Renal cortical epithelial cell (primary cell): ENCODE measurements at places on chromosomes 13 and 19.

- DNase-seq, result no peak
Measured at GRCh38 chr19:47003611-47004465, 15.8 kb upstream of the NPAS1 start.

- DNase-seq, result no peak
Measured at GRCh38 chr13:75426421-75426820, 55.5 kb downstream of the TBC1D4 start.

DNA sequence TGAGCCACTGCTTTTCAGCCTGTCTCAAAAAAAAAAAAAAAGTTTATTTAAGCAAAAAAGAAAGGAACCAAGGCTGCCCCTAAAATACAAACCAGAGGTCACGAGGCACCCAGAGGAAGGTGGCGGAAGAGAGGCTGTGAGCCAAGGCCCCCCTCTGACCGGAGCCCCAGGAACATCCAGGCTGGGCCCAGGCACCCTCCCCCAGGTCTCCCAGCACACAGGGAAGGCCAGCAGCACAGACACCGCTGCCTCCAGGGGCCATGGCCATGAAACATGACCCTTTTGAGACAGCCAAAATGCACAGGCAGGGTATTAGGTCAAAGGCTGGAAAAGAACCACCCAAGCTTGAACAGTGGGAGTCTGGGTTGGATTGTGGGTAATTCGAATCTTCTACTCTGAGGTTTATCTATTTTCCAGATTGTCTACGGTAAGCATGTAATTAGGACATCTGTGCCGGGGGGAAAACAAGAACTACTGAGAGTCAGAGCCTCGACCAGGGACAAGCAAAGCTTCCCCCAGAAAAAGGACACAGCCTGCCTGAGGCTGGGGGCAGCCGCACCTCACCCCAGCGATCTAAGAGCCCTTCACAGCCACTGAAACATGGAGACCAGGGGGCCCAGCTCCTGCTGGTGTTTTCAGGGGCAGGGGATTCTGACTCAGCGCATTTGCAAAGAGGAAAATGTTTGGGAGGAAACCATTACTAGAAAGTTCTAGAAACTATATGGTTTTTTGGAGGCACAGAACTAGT lies 8.4 kb downstream of the PEX11G start:
- no peak for DNase-seq

GRCh38 chr13:22765547-22765946 lies 415.2 kb upstream of the SGCG start:
- no peak for DNase-seq

DNA sequence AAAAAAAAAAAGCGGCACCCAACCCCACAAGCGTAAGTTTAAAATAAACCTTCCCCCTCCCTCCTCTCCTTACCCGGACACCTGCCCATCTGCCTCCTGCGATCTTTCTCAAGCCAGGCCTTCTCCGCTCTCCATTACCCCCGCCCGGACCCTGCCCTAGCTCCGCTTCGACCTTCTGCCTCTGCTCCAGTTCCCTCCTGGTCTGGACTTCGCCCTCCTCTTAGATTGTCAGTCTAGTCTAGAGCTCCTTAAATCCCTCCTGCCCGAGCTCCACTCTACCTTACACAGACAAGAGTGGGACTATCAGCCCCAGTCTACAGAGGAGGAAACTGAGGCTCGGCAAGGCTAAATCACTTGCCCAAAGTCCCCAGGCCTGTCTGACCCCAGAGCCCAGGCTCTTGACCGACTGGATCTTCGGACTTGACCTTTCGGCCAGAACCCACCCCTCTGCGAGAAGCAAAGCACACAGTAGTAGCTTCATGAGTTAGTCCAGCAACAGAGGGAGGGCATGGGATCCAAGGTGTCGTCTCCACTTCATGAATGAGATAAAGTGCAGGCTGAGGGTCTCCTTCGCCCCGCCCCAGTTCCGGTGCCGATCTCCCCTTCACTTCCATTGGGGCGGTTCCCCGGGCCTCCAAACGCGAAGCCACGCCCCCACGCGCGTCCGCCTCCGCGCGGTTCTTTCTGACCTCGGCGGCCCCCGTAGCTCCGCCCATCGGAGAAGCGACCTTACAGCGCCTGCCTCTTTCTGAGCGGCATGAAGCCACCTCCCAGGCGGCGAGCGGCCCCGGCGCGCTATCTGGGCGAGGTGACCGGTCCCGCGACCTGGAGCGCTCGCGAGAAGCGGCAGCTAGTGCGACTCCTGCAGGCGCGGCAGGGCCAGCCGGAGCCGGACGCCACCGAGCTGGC lies at the start of gene SNAPC2:
SNAPC2 (plus strand) TSS at position 729 of the 909 bp plus-strand sequence; CDS start at position 758, 29 bp downstream.
- DNase-seq, result peak; percentile 77

DNA sequence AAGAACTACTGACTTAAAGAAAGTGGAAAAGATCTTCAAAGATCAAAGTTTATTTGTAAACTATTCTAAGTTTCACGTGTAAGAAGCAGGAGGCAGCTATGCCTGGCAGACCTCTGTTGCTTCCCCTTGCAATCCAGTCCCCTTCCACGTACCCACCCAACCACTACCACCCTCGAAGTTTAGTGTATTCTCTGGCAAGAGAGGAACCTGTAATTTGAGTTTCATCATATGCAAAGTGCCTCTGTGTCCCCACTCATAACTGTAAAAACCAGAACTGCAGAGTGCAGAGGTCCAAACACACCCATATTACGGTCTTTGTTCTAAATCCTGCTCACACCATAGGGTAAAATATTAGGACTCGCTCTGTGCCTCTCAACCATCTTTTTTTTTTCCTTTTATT lies 75.8 kb upstream of the FRY start:
- no peak for DNase-seq

- DNase-seq, result no peak
Measured at GRCh38 chr13:81762449-81762848, 1421.5 kb upstream of the SPRY2 start.

DNA sequence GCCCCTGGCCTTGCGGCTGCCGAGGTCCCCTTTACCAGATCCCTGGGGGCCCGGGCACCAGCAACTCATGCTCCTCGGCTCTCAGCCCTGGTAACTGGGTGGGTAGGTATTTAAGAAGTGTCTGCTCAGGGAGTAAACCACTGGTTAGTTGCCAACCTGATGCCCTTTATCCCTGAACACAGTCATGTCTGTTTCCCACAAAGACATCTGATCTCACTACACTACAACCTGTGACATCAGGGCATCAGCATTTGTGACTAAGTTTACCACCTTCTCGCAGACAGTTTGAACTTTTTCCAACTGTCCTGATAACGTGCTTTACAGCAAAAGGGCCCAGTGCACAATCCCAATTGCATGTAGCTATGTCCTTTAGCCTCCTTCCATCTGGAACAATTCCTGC lies 22.0 kb downstream of the GGACT start:
- DNase-seq, result peak; percentile 29

- no peak for DNase-seq
Measured at GRCh38 chr19:4215807-4216206, 13.5 kb upstream of the EBI3 start.

GRCh38 chr19:49799798-49800376 lies 13.2 kb downstream of the FUZ start:
- no peak for DNase-seq

DNA sequence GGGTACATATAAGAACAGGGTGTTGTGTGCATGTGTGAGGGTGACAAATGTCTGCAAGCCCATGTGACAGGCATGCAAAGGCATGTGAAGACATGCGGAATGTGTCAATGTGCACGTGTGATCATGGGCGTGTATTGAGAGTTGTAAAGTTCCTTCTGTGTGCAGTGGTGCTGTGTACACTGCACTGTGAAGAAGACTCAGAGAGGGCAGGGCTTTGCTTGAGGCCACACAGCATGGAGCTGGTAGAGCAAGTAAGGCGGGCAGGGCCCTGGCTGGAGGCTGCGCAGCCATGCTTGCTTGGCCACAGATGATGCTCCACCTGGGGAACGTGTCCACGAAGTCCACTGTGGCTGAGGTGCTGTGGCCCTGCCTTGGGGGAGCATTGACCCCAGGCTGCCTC lies 66.8 kb downstream of the PTPRS start:
- DNase-seq, result no peak

- DNase-seq, result peak; percentile 21
Measured at GRCh38 chr13:60627071-60627686, 230.2 kb downstream of the TDRD3 start.

DNA sequence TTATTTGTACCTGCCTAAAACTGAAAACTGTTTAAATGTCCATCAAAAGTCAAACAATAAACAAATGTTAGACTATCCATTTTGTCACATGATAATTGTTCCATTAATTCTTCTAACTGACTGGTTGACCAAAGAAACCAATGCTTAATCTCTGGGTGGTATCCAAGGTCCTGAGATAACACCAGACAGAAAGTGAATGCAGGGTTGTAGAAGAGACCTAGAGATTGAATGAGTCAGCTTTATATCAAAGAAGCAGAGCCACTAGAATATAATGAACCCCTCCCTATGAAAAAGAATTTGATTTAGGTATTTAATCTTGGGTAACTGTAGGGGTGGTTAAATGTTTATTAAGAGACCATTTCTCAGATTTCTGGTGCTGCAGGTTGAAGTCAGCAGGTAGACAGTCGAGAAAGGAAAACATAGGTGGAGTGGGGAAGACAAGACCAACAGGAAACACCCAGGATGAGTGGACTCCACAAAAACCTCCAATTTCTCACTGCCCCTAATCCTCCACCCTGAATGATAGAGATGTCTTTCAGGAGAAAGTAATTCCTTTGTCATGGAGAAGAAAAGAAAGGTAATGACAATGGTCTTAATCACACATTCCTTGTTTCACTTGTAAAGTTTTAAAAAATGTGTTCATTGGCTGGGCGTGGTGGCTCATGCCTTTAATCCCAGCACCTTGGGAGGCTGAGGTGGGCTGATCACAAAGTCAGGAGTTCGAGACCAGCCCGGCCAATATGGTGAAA lies 536.4 kb downstream of the IRS2 start:
- no peak for DNase-seq

GRCh38 chr19:10211061-10211460 lies 16.3 kb upstream of the DNMT1 start:
- no peak for DNase-seq

DNA sequence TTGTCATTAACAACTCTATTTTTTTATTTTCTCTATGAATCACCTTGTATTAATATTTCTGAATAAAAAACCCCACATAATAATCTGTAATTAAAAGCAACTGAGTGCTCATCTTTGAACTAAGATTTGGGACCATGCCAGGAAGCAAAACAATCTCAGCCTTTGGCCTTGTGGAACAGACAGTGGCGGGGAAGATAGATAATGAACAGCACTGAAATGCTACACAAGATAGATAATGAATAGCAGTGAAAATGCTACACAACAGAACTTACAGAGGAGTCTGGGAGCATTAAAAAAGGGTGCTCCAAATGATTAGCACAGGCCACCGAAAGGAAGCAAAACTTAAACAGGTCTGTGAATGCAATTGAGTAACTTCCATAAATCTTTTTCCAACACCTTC lies 134.9 kb downstream of the GPC5 start:
- no peak for DNase-seq

DNA sequence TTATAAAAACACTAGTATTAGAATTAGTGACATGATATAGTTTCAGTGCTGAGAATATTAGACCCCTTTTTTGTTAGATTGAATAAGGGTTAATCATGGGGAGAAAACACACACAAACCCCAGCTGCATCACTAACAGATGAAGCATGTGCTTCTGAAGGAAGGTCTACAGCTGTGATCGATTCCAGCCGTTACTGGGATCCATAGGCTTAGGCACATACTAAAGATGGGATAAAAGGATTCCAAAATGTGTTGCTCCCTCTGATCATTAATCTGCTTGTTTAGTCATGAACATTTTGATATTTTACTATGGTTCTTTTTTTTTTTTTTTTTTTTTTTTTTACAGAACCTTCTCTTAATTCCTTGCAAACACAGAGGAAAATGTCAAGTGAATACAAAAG lies 1591.3 kb downstream of the EFNB2 start:
- no peak for DNase-seq

DNA sequence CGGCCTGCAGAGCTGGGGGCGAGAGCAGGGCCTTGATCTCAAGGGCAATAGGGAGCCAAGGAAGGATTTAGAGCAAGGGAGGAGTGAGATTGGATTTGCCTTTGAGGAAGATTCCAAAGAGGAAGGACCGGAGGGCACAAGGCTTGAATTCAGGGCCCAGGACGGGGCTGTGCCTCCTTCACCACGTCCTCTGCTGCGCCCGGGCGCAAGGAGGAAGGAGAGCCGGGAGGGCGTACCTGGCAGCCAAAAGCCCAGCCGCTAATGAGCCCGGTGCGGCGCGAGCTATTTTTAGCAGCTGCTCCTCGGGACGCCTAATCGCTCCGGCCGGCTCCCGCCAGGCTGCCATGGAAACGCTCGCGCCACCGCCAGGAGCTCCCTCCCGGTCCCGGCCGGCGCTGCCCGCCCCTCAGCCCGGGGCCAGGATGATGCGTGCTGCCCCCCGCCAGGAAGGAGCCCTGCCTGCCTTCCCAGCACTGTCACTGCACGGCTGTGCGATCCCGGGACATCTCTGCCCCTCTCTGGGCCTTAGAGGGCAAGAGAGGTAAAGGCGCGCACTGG lies 31.3 kb downstream of the TINCR start:
- peak; percentile 9 for DNase-seq

DNA sequence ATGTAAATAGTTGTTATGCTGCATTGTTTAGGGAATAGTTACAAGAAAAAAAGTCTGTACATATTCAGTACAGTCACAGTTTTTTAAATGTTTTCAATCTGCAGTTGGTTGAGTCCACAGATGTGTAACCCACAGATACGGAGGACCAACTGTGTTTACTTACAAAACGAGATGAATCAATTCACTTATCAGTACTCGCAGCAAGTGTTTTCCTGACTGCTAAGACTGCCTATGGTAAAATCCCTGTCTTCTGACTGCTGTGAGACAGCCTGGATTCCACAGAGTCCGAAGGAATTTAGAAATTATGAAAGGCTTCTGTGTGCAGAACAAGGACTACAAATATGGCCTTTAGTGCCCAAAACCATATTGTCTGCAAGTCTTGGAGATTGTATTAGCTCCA lies 45.7 kb upstream of the C1QTNF9 start:
- peak; percentile 11 for DNase-seq

GRCh38 chr19:39438270-39438934 lies 2.7 kb upstream of the RPS16 start:
- DNase-seq, result peak; percentile 71

- DNase-seq, result no peak
Measured at GRCh38 chr19:5317321-5317720, 23.3 kb downstream of the PTPRS start.

GRCh38 chr13:51861723-51862300 lies at the start of gene CCDC70:
TSS of gene CCDC70 (plus strand) at chr13:51861969. CDS start at chr13:51865412, 3,443 bp downstream.
- peak; percentile 82 for DNase-seq

- no peak for DNase-seq
Measured at GRCh38 chr19:54011507-54012211, 20.2 kb downstream of the CACNG6 start.

DNA sequence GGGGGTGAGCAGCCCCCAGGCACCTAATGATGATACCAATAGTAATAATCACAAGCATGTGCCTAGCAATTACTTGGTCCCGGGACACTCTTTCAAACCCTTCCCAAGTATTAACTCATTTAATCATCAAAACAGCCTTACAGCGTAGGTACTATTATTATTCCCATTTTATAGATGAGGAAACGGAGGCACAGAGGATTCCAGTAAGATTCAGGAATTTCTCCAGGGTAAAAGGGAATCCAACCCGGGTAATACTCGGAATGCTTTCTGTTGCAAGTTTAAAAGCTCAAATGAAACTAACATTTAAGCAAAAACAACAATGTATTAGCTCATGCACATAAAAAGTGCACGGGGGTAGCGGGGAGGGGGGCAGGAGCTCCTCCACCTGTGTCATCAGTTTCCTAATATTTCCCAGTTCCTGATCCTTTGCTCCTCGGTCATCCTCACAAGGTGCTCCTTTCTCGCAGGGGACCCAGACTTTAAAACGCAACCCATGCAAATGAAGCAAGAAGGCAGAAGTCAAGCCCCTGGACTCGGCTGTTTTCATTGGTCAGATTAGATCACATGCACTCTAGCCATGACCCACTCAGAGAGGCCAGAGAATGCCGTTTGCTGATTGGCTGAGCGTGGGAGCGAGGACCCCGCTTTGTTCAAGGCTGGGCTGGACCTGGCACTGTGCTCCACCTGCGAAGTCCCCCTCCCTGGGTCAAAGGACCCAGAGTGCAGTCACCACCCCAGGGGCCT lies 38.3 kb upstream of the C19orf12 start:
- no peak for DNase-seq
